NCI-H226 (cell line): ENCODE measurements at places on chromosomes 7 and 10.

DNA sequence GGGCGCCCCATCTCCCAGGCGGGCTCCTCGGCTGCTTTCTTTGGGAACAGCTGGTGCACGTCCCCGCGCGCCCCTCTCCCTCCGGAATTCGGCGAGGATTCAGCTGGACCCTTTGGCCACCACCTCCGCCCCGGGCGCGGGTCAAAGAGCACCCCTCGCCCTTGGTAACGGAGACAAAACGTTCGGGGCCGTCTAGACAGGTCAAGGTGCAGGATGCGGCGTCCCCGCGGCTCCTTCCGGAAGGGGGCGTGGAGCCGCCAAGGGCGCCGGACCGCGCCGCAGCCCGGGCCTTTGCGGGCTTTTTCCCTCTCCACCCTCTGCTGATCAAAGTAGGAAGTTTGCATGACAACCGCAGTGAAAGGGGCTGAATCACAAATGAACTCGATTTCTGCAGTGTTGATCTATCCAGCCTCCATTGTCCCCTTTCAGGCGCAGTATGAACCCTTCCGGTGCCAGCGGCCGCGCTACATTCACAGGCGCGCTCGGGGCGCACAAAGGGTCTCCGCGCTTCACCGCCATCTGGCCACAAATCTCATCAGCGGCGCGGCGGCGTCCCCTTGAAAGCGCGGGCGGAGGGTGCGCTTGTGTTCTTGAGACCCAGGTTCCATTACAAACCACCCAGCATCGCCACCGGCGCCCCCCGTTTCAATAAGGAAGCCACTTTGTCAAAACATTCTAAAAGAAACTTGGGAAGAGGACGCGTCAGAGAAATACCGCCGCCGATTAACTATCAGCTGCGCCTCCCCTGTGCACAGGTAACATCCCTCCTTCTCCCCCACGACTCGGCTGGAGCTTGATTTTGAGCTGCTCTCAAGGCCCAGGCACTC lies 36.4 kb downstream of the CNPY1 start:
- no peak for DNase-seq

GRCh38 chr7:151089893-151090730 lies 3.8 kb downstream of the AGAP3 start:
- no peak for DNase-seq

- no peak for DNase-seq
Observed at GRCh38 chr7:44046321-44047061, 2.0 kb downstream of the DBNL start.

DNA sequence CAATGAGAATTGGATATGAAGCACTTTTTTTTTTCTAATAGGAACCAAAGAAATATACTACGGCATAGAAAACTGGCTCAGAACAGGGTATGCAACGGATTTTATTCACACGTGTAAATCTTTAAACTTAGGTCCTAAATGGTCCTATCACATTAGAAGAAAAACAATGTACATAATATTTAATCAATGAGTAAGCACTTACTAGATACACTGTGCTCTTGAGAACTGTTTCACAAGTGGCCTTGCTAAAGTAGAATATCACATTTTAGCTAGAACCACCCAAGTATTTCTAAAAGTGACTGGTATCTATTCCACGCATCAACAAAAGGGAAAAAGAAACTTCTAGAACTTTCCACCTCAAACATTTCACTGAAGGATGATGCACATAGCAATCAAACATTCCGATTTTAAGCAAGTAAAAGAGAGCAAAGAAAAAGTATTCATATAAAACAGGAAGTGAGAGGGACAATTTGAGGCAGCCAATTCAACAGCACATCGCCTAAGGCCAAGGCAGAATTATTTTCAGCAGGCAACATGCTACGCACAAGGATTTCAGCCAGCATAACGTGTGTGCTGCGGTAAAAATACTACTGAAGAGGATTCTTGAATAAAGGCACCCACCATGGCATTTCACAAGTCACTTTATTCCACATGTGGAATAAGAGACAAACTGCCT lies 55.8 kb downstream of the PARD3 start:
- no peak for DNase-seq

DNA sequence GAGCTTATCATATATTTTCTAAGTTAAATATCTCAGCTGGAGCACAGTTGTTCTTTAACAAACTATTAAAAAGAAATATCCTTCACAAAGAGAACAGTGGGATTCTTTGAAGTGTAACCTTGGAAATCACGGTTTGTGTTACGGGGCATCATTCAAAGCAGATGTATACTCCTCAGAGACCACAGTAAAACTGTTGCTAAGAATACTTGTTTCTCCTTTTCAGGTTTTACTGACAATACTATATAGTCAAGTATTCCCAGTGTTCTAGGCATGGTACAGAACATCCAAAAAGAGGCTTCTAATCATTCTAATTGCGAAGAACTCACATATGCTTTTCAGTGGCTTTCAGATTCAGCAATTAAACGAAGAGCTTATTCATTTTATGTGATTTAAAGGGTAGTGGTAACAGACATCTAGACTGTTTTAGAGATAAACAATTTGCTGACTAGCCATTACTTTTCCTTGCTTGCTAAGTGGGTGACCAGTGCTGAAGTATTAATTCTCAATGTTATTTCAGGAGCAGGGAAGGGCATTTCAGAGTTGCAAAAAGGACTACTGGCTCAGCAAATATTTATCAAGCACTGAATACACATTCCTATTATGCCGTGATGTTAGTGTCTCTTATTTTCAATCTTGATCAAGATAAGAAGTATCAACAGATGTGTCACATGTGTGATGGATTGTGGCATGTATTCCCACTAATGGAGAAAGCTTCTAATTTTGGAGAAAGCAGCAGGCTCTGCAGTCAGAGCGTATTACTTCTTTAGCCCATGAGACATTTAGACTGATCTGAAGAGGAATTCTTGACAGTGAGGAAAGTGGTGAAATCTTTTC lies 236.8 kb downstream of the RNLS start:
- DNase-seq = no peak

DNA sequence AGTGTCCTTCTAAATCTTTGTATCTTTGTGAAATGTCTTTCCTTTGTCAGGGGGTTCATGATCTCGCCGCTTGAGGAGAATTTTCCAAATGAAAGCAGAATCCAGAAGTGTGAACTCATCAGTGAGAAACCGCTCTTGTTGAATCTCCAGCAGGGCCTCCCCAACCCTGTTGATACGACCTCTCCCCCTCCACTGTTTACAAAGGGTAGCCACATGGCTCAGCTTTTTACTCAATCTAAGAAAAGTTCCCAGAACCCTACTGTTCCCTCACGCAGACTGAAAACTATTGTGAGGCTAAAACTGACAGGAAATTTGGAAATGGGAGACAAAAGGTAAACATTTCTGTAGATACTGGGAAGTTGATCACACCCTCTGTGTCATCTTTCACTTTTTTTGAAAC lies 73.9 kb downstream of the SEMA3C start:
- no peak for DNase-seq

GRCh38 chr7:75960372-75960771 lies 34.0 kb downstream of the TMEM120A start:
- DNase-seq = no peak

- DNase-seq = no peak
Observed at GRCh38 chr7:137160236-137160635, 183.3 kb downstream of the PTN start.

- DNase-seq = no peak
Observed at GRCh38 chr7:117097860-117098259, 144.6 kb downstream of the ST7 start.

- DNase-seq = peak; percentile 74
Observed at GRCh38 chr7:47405921-47406800, 175.8 kb downstream of the TNS3 start.

DNA sequence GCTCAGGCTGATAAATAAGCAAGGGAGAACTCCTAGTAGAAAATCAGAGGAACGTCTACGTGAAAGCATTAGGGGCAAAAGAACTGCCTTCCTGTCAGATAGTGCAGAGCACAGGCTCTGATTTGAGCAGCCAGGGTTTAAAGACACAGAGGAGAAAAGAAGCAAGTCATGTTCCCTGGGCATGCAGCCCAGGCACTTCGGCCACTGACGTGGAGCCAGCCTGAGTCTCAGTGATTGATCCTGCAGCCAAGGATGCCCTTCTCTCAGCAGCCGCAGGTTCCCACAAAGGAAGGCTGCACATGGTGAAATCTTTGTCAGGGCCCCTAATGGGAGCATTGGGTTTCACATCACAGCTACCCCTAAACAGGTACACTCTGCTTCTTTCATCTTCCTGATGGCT lies 161.7 kb upstream of the HPS1 start:
- no peak for DNase-seq

GRCh38 chr7:1081931-1082401 lies 5.9 kb upstream of the GPER1 start:
- DNase-seq = no peak

- DNase-seq = no peak
Observed at GRCh38 chr10:88946200-88946599, 6.4 kb downstream of the ACTA2 start.

DNA sequence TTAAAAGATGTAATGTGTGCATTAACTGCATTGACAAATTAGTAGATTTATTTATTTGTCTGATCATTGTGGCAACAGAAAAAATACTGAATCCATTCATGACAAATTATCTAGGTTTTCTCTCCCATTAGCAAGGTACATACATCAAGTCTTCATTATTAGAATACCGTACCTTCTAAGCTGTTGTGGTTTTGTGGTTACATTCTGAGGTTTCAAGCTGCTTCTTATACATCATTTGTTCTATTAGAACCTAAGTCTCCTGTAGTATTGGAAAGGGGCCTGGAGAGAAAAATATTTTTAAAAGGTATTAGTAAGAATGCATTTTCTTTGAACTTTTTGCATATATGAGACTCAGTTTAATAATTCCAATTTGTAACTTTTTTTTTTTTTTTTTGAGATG lies 26.3 kb upstream of the CACNB2 start:
- DNase-seq = no peak

DNA sequence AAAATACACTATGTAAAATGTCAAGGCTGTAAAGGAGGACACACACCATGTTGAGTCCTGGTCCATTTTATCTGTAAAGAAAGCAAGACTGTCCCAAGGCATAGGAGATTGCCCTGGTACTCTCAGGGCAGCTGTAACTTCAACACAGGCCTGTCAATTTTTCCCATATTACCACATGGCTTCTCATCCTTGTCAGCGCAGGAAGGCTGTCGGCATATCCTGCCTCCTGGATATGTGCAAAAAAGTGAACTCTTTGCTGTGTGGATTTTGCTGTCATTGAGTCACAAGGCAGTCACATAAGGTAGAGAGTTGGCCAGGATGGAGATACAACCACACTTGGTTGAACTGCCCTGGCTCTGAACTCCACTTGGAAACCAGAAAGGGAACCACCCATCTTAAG lies 8.7 kb downstream of the DUSP5 start:
- no peak for DNase-seq

DNA sequence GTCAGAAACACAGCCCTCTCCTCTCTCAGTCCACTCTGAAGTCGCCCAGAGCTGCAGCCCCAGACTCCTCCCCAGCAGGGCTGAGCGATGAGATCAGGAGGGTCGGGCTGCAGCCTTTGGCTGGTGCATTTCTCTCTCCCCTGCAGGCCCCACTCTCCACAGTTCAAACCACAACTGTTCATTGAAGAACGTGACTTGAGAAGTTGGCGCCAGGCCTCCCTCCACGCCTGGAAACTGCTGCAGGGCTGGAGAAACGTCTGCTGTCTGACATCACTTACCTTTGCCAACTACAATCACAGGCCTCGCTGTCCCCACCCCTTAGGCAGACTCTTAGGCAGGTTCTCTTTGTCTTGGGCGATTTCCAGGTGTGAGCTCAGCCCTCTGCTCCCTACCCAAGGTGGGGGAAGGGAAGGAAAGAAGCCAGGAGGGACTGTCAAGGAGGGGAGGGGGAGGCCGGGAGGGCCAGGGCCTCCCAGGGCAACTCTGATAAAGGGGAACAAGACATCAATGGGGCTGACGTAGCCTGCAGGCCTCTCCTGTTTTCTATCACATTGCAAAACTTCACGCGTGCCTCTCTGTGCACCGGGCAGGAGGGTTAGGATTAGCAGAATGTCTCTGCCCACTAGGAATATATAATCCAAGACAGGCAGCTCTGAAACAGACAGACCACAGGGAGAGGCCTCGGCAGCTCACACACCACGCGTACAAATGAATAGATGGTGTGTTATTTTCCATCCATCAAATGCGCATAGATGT lies 32.7 kb downstream of the CALML5 start:
- DNase-seq = peak; percentile 70

- peak; percentile 78 for DNase-seq
Observed at GRCh38 chr10:103759100-103759781, 96.1 kb downstream of the SH3PXD2A start.

GRCh38 chr7:46150721-46151120 lies 229.6 kb upstream of the IGFBP3 start:
- DNase-seq = no peak

DNA sequence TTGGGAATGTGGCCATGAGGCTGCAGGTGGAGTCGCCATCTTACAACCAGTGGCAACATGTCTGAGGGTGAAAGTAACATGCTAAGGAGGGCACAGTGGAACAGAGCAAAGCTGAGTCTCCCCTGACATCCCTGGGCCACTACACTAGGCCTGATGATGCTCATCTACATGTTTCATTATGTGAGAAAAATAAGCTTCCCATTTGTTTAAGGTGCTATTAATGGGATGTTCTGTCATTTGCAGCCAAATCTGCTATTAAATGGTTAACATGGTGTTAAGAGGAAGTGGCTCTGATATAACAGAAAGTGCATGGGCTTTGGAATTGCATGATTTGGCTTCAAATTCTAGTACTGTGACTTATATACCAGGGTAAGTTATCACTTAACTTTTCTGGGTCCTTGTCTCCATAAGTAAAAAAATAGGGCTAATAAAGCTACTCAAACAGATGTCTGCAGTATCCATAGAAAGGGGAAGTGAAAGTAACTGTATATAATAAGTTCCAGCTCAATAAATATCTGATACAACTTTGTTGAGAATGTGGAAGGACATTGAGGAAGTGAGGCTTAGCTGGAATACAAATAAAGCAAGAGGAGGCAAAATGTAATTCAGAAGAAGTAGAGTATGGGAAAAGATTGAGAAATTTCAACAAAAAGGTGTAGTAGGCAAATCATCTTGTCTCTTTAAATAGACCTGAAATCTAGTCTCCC lies 158.9 kb downstream of the RTKN2 start:
- no peak for DNase-seq

- peak; percentile 92 for DNase-seq
Observed at GRCh38 chr10:72243822-72244437, 27.9 kb upstream of the ASCC1 start.
